Sigmoid colon (tissue), 7 donors: ENCODE measurements at places on chromosomes 3 and 15. TPM values are rescaled to one million over a fixed set of nuclear protein-coding genes. Genes with fewer than 3 reads are reported as not detected.

DNA sequence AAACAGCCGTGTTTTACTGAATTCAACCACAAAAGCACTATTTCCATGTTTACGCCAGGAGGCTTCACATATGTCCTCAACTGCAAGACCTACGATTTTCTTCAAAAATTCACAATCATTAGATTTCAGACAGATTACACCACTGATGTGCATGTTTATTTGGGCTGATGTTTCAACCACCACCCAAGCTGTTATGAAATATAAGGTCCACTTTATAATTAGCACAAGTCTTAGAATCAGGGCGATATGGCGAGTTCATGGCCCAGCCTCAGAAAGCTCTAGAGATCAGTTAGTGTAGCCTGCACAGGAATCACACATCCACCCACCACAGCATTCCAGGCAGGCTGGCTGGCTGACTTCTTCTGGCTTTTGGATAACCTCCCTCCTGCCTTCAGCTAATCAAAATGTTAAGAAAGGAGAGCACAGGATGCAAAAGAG, 15.4 kb downstream of the SH3BP5 start:
- peak; percentile 64 for DNase-seq

DNA sequence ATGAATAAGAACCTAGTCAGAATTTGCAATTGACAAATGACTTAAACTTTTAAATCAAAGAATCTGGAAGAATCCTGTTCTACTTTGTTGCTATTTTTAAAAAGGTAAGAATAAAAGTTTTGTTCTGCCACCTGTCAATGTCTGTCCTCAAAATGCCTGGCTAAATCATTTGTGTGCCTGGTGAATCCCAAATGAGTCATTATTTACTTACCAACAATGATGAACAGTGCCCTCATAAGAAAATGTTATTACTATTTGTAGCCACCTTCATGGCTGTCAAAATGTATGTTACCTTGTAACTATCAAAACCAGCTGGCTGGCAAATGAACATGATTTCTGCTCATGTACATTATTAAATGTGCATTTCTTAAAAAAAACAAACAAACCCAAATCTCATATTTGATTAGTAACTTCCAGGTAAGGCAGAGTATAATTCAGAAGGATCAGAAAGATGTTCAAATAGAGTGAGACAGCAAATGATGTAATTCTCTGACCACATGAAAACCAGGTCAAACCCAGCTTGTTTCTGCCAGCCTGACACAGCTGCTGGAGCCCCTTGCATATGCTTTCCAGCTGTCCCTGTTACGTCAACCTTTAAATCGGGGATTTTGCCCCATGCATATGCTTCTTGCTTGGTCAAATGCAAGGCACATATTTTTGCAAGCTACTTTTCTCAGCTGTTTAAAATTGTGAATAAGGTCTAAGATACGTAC, 137.9 kb downstream of the SSR3 start:
- no peak for DNase-seq

GRCh38 chr3:138367911-138368310, 19.5 kb downstream of the MRAS start:
- peak; percentile 72 for DNase-seq

- DNase-seq, result no peak
Observed at GRCh38 chr3:131494706-131495105, 8.1 kb downstream of the MRPL3 start.

The SUMF1 gene
- total RNA-seq, result 57.4 TPM

DNA sequence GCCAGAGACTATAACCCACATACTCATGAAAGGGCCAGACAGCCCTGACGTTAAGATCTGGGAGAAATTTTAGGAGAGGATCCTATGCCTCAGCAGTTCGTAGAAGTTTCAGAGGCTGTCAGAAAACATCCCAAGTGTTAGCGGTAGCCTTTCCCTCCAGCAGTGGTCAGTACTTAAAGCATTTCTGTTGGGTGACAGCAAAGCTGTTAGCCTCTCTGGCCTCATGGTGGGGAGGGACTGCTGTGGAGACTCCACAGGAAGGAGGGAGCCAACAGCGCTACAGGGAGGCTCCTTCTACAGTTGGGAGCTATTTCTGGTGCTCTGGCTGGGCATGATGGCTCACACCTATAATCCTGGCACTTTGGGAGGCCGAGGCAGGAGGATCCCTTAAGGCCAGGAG, 27.4 kb downstream of the IDH2 start:
- DNase-seq, result no peak
